Ovary (tissue), 10 donors: ENCODE measurements at places on chromosomes 7 and 10. TPM values are rescaled to one million over a fixed set of nuclear protein-coding genes. Genes with fewer than 3 reads are reported as not detected.

GRCh38 chr10:97217299-97217698 is 31.5 kb upstream of the SLIT1 start:
- H3K4me3 ChIP-seq, result no peak overlapping the region
- H3K4me1 ChIP-seq, result no peaks in the 10 kb centered on the region
- H3K27me3 ChIP-seq, result no peaks in the 10 kb centered on the region
- no peak for DNase-seq

DNA sequence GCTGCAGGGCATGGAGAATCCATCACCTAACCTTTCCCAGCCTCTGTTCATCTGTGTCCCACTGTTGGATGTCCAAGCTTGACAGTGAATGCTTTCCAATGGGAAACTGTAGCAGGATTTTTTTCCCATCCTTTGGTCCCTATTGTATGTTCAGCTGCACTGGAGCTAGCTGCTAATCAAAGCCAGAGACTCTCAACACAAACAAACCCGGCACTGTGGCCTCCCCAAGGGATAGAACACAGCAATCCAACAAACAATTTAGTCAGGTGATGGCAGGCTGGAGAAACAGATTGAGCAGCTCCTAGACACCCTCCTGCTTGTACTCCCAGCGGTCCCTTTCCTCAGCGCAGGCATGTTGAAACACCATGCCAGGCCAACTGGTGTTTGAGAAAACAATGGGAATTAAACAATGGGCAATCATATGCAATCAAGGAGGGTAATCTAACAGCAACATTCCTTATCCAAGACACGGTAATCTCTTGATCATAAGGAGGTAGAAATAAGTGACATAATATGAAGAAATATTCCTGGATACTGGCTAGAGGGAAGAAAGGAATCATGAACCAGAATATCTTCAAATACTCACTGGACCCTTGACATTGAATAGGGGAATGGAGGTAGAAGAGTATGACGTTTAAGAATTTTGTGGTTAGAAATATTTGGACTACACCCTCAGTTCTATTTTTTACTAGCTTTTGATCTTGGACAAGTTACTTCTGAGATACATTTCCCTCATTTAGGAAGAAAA is 15.0 kb downstream of the PTN start:
- DNase-seq, result no peak
- H3K27me3 ChIP-seq, result no peaks in the 10 kb centered on the region
- no peak overlapping the region for H3K4me3 ChIP-seq
- no peaks in the 10 kb centered on the region for H3K36me3 ChIP-seq
- H3K4me1 ChIP-seq, result no peaks in the 10 kb centered on the region

DNA sequence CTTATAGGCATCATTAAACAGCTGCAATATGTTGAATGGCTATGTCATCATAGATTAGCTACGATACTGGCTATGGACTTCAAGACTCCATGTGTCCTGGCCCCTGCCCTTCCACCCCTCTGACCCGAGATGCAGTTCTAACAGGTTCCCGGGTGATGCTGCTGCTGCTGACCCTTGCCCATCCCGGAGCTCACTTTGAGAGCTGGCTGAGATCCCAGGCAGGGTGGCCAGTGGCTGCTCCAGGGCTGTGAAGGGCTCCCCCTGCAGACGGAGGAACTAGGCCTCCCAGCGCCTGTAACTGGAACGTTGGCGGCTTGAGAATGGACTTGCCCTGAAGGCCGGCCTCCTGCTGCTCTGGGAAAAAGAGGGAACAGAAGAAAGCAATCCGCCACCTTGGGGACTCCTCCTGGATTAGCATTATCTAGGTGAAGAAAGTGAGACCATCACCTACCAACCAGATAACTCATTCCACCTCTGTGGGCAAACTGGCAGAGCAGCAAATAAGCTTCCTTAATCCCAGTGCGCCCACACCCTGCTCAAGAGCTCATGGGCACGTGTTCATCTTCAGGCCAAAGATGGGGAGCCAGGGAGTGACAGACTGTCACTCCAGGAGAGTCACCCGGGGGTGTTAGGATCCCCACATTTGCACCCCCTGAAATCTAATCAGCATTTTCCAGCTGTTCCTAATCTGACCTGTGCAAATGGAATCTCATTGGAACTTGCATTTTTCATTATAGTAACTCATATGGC is 56.8 kb downstream of the PARP12 start:
- no peak overlapping the region for H3K4me3 ChIP-seq
- DNase-seq, result no peak
- H3K27me3 ChIP-seq, result no peaks in the 10 kb centered on the region
- no peak overlapping the region for H3K27ac ChIP-seq

RTKN2 gene
- 0.08 TPM for total RNA-seq

DNA sequence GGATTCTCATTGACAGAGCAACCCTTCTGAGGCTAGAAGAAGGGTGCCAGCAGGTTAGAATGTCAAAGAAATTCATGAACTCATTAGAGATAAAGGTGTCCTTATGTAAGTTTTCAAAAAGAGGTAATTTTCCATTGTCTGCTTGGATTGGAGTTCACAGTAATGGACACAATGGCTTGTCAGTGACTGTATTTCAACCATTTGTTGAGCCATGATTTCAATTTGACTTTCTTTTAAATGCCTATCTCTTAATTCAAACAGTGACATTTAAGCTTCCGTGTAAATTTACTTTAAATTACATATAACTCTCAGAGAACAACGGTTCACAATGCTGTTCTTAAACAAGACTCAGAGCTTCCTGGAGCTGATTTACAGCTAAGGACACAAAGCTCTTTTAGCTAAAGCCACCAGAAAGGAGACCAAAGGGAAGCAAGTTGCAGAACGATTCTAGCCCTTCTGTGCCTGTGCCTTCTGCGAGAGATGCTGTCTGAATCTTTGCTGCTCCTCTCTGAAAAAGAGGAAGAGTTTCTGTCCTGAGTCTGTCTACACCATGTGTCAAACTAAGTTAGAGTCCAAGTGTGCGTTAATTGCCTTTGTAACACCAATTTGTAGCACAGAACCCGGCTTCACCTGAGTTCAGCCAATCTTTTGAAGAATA is 42.2 kb upstream of the PFKP start:
- DNase-seq, result no peak
- H3K36me3 ChIP-seq, result no peaks in the 10 kb centered on the region
- no peak overlapping the region for H3K4me3 ChIP-seq
- no peak overlapping the region for H3K27ac ChIP-seq
- H3K27me3 ChIP-seq, result no peaks in the 10 kb centered on the region

NPSR1 gene
- total RNA-seq, result not detected

MTG1 gene
- total RNA-seq, result 55.1 TPM

PLPP4 gene
- 0.27 TPM for total RNA-seq

- DNase-seq, result no peak
- H3K4me3 ChIP-seq, result no peak overlapping the region
- no peaks in the 10 kb centered on the region for H3K36me3 ChIP-seq
- no peaks in the 10 kb centered on the region for H3K4me1 ChIP-seq
- H3K27ac ChIP-seq, result no peak overlapping the region
Observed at GRCh38 chr10:93368210-93368609, 113.9 kb downstream of the MYOF start.

DNA sequence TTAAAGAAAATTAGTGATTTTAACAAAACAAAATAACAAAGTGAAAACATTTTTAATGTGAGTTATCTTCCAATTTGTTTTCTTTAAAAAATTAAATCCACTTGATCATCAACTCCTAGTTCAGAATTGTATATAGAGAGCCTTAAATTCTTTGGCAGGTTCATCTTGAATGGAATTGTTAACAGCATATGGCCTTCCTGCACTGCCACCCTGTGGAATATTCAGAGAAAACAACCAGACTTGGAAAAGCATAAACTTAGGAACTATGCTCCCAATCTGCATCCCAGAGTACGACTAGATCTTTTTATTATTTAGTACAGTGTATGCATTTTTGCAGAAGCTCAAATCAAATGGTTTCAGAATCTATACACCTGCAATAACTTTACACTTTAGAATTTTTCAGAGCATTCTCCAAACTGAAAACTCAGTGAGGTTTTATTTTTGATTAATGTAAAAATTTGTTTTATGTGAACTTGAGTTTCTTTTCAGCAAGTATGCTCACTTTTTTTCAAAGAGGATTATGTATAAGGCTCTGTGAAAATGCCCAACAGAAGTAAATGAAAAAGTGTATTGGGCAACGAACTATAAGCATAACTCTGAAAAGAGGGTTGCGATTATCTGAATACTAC is 44.9 kb upstream of the ANK3 start:
- peak; percentile 25 for DNase-seq
- H3K4me1 ChIP-seq, result no peaks in the 10 kb centered on the region
- no peaks in the 10 kb centered on the region for H3K36me3 ChIP-seq
- H3K27ac ChIP-seq, result no peak overlapping the region

NPFFR1 gene
- 0.24 TPM for total RNA-seq

- no peaks in the 10 kb centered on the region for H3K27me3 ChIP-seq
- no peaks in the 10 kb centered on the region for H3K36me3 ChIP-seq
- no peak overlapping the region for H3K4me3 ChIP-seq
- no peaks in the 10 kb centered on the region for H3K4me1 ChIP-seq
- DNase-seq, result no peak
- H3K27ac ChIP-seq, result no peak overlapping the region
Observed at GRCh38 chr10:56341612-56342011, 19.4 kb downstream of the ZWINT start.

- DNase-seq, result no peak
- no peaks in the 10 kb centered on the region for H3K4me1 ChIP-seq
- no peak overlapping the region for H3K27ac ChIP-seq
- no peaks in the 10 kb centered on the region for H3K36me3 ChIP-seq
- no peak overlapping the region for H3K4me3 ChIP-seq
- H3K27me3 ChIP-seq, result no peaks in the 10 kb centered on the region
Observed at GRCh38 chr7:106312099-106312871, 27.5 kb upstream of the NAMPT start.

DNA sequence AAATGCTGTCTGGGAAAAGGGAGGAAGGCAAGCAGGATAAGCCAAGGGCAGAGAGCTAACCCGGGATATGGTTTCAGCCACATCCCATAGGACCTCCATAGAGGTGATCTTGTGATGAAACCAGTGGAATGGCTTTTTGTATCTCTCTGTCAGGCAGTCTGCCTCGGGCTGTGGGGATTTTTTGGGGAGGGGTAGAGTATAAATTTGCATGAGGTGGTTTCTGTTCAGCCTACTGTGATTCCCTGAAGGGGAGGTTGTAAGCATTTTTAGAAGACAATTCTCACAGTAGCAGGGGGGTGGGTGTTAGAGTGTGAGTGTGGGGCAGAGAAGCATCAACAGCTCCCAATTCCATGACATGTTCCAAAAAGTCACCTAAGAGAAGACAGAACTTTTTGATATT is 11.8 kb downstream of the OR9A2 start:
- no peaks in the 10 kb centered on the region for H3K4me1 ChIP-seq
- no peak overlapping the region for H3K27ac ChIP-seq
- no peak for DNase-seq

- no peaks in the 10 kb centered on the region for H3K27me3 ChIP-seq
- H3K36me3 ChIP-seq, result no peaks in the 10 kb centered on the region
- DNase-seq, result no peak
- H3K4me1 ChIP-seq, result no peaks in the 10 kb centered on the region
- no peak overlapping the region for H3K27ac ChIP-seq
- no peak overlapping the region for H3K4me3 ChIP-seq
Observed at GRCh38 chr7:98202367-98203195, 8.7 kb upstream of the BHLHA15 start.

ADCYAP1R1 gene
- 0.96 TPM for total RNA-seq

DNA sequence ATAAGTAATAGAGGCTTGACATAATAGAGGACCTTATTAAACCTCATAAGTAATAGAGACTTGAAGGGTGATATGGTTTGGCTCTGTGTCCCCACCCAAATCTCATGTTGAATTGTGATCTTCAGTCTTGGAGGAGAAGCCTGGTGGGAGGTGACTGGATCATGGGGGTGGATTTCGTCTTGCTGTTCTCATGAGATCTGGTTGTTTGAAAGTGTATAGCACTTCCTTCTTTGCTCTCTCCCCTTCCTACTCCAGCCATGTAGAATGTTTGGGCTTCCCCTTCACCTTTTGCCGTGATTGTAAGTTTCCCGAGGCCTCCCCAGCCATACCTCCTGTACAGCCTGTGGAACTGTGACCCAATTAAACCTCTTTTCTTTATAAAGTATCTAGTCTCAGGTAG is 8.6 kb downstream of the KIFBP start:
- no peak overlapping the region for H3K4me3 ChIP-seq
- peaks cover 3% of the 10 kb centered on the region for H3K4me1 ChIP-seq
- no peak overlapping the region for H3K27ac ChIP-seq
- H3K36me3 ChIP-seq, result no peaks in the 10 kb centered on the region
- H3K27me3 ChIP-seq, result no peaks in the 10 kb centered on the region
- DNase-seq, result no peak

DNA sequence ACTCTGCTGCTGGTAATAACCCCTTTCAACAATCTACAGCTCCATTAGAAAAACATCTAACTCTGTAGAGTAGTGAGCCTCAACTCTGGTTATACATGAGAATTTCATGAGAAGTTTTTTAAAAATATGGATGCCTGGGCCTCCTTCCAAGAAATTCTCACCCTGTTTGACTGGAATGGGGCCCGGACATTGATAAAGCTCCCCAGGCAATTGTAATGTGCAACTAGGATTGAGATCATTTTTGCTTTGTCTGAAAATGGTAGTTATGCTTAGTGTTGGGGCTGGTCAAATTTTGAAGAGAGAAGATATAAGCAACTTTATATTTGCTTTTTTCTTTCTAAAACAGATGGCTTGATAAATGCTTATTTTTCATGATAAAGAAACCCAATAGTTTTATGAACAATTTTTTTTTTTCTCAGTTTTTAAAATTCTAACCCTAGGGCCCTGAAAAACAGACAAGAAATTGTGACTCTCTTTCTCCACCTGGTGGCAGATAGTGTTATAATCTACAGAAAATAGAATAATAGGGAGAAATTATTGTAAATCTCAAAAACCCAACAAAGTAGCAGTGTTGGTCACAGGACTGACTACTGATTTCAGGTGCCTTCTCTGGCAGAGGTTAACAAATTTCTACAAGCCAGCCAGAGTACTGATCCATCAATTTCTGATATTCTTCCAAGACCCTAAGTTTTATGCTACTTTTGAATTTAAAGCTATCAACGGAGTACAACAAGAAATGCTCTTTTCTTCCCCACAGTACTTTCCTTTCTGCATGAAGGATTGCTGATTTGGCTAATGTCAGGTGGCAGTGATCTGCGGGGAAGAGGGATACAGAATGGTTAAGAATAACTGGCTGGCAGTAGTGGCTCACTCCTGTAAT is 174.8 kb downstream of the DKK1 start:
- no peaks in the 10 kb centered on the region for H3K36me3 ChIP-seq
- H3K27me3 ChIP-seq, result no peaks in the 10 kb centered on the region
- no peak overlapping the region for H3K27ac ChIP-seq

SORCS1 gene
- total RNA-seq, result 1.8 TPM

MOGAT3 gene
- total RNA-seq, result not detected

- no peaks in the 10 kb centered on the region for H3K36me3 ChIP-seq
- H3K27ac ChIP-seq, result no peak overlapping the region
- H3K4me3 ChIP-seq, result no peak overlapping the region
- H3K4me1 ChIP-seq, result no peaks in the 10 kb centered on the region
Observed at GRCh38 chr7:38932509-38933168, 23.6 kb upstream of the VPS41 start.

TMEM130 gene
- 1.6 TPM for total RNA-seq

SMARCD3 gene
- 97.0 TPM for total RNA-seq

GRCh38 chr10:13788320-13788600 is 201.5 kb downstream of the PRPF18 start:
- no peaks in the 10 kb centered on the region for H3K36me3 ChIP-seq
- no peak overlapping the region for H3K27ac ChIP-seq
- no peak for DNase-seq
- H3K27me3 ChIP-seq, result no peaks in the 10 kb centered on the region
- H3K4me1 ChIP-seq, result peaks cover 3% of the 10 kb centered on the region

ACTR1A gene
- 82.3 TPM for total RNA-seq

GRCh38 chr7:34168013-34168412 is 262.7 kb downstream of the BMPER start:
- H3K27ac ChIP-seq, result no peak overlapping the region
- H3K27me3 ChIP-seq, result no peaks in the 10 kb centered on the region
- H3K36me3 ChIP-seq, result no peaks in the 10 kb centered on the region

GRCh38 chr10:43983405-43983804 is 334.7 kb upstream of the ZNF32 start:
- no peak overlapping the region for H3K4me3 ChIP-seq
- H3K36me3 ChIP-seq, result no peaks in the 10 kb centered on the region
